ENCODE measurements at places on chromosomes 13 and 19. TPM values are rescaled to one million over a fixed set of nuclear protein-coding genes. Genes with fewer than 3 reads are reported as not detected.

The YJEFN3 gene
- 6.5 TPM for total RNA-seq

DNA sequence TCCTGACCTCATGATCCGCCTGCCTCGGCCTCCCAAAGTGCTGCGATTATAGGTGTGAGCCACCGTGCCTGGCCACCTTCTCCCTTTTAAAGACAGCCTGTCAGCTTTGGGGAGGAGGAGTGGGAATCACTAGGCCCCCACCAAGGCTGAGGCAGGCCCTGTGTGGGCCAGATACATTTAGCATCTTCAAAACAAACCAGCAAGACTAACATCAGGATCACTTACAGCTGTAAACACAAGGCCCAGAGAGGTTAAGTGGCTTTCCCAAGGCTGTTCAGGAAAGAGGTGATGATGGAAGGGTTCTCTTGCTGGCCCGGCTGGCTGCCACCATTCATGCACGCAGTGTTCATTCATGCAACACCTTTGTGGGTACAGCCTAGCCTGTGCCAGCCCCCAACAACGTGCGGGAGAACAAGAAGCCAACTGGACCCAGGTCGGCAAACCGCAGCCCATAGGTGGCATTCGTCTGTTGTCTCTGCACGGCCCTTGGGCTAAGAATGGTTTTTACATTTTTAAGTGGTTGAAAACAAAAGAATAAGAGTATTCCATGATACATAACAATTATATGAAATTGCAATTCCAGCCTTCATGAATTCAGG, 23.0 kb downstream of the IER2 start:
- no peak for DNase-seq

The RPS15 gene
- total RNA-seq: 1,902 TPM

The ZNF101 gene
- total RNA-seq: 51.8 TPM

DNA sequence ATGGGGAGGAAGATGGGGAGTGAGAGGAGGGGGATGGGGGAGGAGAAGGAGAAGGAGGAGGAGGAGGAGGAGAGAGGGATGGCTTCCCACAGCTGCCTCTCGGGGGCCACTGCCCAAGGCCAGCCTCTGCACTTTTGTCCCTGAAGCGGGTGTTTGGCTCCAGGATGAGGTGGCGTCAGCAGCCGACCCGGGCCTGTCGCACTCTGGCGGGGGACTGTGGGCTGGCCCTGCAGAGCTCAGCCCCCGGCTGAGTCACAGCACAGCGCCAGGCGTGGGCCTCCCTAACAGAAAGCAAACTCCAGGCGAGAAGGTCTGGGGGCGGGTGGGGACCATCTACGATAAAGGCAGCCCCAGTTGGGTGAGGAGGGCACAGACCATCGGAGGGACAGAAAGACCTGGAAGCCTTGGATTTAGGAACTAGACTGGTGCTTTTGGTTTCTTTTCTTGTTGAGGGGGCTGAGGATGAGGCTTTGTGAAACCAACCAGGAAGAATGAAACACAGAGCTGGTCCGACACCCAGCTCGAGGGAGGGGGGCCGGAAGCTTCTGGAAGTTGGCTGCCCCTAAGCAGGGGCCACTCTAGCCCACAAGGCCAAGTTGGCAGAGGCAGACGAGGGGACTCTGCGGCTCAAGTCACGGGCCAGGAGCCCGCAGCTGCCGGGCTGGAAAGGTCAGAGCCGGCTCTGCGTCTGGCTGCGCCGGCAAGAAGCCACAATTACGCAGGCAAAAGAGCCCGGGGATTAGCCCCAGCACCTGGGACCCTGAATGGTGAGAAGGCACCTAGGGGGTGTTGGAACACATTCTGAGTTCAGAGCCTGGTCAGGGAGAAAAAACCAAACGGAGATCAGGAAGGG, 18.2 kb downstream of the LSM4 start:
- peak; percentile 87 for DNase-seq

The SLC7A10 gene
- not detected for total RNA-seq

GRCh38 chr13:106393776-106394175, 141.7 kb downstream of the EFNB2 start:
- no peak for DNase-seq

DNA sequence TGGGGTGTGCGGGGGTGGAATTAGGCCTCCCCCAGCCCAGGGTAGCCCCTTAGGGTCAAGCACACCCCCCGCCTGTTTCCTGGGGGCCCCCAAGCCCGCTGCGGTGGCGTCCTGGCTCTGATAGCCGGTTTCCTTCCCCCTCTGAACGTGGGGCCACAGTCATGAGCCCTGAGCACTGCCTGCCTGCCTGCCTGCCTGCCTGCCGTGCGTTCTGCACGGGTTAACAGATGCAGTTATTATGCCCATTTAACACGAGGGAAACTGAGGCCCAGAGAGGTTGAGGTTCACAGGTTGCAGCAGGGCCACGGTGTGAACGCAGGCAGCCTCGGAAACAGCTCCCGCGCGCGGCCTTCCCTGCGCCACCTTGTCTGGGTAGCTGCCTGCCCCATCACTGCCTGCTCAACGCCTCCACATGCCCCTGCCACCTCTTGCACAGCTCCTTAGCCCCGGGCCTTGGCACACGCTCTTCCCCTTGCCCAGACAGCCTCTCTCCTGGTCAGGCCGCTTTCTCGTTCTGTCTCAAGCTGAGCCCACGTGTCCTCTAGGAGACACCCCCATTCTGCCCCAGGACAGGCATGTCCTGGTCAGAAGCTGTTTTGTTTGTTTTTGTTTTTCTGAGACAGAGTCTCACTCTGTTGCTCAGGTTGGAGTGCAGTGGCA, 1.2 kb upstream of the GAMT start:
- no peak for DNase-seq

The CCDC70 gene
- not detected for total RNA-seq

DNA sequence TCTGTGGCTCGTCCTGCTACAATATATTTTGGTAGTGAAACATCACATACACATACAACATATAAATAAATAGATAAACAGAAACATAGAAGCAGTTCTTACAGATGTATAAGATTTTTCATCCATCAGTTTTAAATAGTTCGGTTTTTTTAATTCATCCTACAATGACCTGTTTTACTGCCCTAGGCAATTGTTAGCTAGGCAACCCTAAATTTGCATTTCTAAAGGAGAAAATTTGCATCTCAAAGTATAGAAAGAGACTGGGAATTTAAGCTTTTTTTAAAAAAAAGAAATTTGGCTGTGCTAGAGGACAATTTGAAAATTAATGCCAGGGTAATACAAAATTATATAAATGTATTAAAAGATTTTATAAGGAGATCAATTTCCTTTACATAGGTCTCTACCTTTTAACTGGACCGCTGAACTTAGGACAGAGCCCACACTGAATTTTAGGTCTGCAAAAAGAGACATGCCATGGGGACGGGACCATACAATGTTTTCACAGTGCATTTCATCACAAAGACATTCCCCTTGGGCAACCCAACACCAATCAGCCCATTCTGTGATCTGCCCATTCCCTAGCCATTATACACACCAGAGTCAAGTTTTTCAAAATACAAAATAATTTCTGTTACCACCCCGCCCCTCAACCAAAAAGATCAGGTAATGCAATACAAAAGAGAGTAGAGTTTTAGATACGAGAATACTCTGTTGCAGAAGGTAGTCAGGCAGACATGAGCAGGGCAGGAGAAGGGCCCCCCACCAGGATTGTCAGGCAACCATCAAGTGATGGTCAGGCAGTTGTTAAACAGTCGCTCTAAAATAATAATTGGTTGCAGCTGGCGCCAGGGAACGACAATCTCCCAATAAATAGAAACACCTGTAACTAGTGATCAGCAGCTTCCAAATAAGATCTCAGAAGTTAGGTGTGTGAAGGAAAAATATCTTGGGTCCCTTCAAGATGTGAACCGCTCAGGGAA, 299.7 kb upstream of the SGCG start:
- no peak for DNase-seq

GRCh38 chr19:35644987-35645679, 3.0 kb upstream of the COX6B1 start:
- DNase-seq: peak; percentile 90

GRCh38 chr13:45496942-45497341, 32.2 kb downstream of the COG3 start:
- no peak for DNase-seq

- no peak for DNase-seq
These were observed 72.5 kb downstream of the RAP2A start for GRCh38 chr13:97506511-97506910.

GRCh38 chr19:44401139-44402115, at the start of gene ZNF285:
Gene ZNF285 (minus strand): TSS chr19:44401608. CDS start chr19:44397213, 4,395 bp downstream.
- peak; percentile 86 for DNase-seq

The PTH2 gene
- total RNA-seq: not detected

The SPTBN4 gene
- total RNA-seq: 0.91 TPM

The UBE2L5 gene
- not detected for total RNA-seq

Measured in activated naive CD4-positive, alpha-beta T cell treated with anti-CD3 and anti-CD28 coated beads for 36 hours (primary cell).